Effector memory CD4-positive, alpha-beta T cell (primary cell): ENCODE measurements at places on chromosomes 3 and 15.

GRCh38 chr15:80156176-80156720, 3.4 kb downstream of the FAH start:
- DNase-seq, result no peak
- H3K36me3 ChIP-seq, result no peaks in the 10 kb centered on the region
- H3K27ac ChIP-seq, result no peak overlapping the region
- H3K4me3 ChIP-seq, result no peak overlapping the region

DNA sequence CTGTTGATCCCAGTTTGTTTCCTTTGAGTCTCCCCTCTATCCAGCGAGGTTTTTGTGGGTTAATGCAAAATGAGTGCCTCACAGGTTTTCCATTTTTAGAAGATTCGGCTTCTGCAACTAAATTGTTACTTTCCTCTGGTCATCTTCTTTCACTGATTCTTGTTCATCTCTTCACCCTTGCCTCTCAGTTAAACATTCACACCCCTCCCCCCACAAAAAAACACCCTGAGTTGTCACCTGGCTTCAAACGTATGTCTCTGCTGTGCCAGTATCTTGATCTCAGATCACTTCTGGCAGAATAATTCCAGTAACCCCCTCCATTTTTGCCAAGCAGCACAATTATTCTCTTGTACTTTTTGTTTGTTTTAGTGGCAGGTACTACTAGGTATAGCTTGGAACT, 12.3 kb upstream of the CLDN16 start:
- no peak overlapping the region for H3K4me3 ChIP-seq
- DNase-seq, result no peak

DNA sequence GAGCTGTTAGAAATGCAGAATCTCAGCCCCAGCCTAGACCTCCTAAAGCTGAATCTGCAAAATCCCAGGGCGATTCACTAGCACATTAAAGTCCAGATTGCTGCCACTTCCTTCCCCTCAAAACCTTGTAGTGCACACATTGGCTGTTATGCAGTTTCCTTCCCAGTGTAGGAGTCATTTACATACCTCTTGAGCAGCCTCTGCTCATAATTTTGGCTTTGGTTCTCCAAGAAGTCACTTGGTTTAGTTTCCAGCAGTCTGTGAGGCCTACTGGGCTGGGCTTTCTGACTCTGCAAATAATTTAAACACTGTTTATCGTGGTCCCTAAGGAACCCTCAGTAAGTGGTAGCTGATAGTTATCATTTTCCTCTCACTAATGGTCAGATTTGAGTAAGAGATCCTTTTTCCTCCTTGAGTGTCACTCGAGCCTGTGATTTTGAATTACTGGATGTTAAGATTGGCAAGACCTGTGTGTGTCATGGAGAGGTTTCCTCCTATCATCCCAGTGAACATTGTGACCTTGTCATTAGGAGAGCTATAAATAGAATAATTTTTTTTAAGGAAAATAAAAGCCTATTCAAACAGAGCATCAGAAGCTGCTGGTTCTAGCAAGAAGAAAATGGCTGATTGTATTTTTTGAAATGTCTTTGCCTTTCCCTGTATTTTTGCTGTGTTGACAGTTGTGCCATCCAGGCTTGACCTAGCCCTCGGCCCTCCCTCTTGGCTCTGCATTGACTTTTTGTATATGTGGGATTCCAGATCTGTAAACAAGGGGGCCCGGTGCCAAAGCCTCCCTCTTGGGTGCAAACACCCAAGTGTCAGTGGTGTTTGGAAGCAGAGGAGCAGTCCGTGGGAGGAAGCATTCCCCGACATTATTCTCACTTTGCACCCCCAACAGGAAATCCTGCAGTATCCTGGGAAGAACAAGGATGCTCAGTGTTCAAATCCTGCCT, 134.8 kb upstream of the ANKRD28 start:
- H3K4me3 ChIP-seq, result no peak overlapping the region
- no peaks in the 10 kb centered on the region for H3K27me3 ChIP-seq
- DNase-seq, result no peak
- no peaks in the 10 kb centered on the region for H3K4me1 ChIP-seq

- no peak overlapping the region for H3K4me3 ChIP-seq
- H3K27ac ChIP-seq, result no peak overlapping the region
- H3K4me1 ChIP-seq, result no peaks in the 10 kb centered on the region
- no peak for DNase-seq
Observed at GRCh38 chr15:89827829-89828228, 13.2 kb upstream of the ANPEP start.

DNA sequence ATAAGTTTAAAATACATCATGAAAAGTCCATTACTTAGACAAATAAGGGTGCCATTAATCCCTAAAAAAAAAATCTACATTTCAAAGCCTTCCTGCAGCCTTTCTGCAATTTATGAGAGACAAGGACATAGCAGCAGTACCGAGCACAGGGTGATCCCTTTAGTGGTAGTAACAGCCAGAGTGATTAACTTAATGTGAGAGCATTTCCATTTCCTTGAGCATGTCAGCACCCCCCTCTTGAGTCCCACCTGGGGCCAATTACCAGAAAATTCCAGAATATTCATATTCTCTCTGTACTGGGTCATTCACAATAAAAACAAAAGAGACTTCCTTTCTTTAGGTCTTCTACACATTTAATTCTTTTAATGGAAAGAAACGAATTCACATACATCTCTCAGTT, 546.9 kb upstream of the CCDC54 start:
- DNase-seq, result no peak
- H3K4me1 ChIP-seq, result no peaks in the 10 kb centered on the region
- no peak overlapping the region for H3K4me3 ChIP-seq

DNA sequence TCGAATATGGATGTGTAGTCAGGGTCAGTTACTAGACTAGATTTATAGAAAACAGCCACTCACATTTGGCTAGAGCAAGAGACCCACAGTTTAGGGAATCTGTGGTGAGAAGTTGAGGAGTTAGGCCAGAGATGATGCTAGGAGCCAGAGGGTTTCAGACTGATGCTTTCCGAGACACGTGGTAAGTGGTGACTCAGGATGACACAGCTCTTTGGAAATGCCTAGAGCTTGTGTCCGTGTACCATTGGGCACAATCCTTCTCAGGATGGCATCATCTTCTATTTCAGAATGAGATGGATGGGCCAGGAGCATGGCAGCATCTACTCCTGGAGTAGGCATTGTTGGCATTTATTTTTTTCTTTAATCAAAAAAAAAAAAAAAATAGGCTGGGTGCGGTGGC, 28.5 kb downstream of the PTPRG start:
- H3K27me3 ChIP-seq, result no peaks in the 10 kb centered on the region
- H3K4me3 ChIP-seq, result no peak overlapping the region
- DNase-seq, result no peak
- no peaks in the 10 kb centered on the region for H3K4me1 ChIP-seq

GRCh38 chr3:104437891-104438290, 928.8 kb upstream of the ALCAM start:
- H3K27ac ChIP-seq, result no peak overlapping the region
- no peak overlapping the region for H3K4me3 ChIP-seq
- no peaks in the 10 kb centered on the region for H3K4me1 ChIP-seq
- DNase-seq, result no peak
- no peaks in the 10 kb centered on the region for H3K36me3 ChIP-seq
- no peaks in the 10 kb centered on the region for H3K27me3 ChIP-seq

GRCh38 chr15:81270781-81271491, 53.0 kb downstream of the STARD5 start:
- peaks cover 8% of the 10 kb centered on the region for H3K4me1 ChIP-seq
- no peaks in the 10 kb centered on the region for H3K27me3 ChIP-seq

DNA sequence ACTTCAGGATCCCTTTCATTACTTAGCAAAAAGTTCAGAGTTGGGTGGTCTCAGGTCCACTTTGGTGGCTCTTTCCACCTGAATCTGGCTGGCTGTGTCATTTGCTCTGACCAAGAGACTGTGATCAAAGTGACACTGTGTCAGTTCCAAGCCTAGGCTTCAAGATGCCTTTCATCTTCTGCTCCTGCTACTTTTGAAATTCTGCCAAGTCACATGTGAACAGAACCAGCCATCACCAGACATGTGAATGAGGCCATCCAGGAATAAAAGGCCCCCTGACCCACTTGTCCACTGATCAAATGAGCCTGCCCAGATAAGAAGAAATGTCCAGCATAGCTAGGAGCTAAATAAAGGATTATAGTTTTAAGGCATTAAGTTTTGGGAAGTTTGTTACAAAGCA, 132.2 kb downstream of the OSBPL10 start:
- H3K36me3 ChIP-seq, result no peaks in the 10 kb centered on the region
- DNase-seq, result no peak
- no peaks in the 10 kb centered on the region for H3K4me1 ChIP-seq
- no peak overlapping the region for H3K27ac ChIP-seq

DNA sequence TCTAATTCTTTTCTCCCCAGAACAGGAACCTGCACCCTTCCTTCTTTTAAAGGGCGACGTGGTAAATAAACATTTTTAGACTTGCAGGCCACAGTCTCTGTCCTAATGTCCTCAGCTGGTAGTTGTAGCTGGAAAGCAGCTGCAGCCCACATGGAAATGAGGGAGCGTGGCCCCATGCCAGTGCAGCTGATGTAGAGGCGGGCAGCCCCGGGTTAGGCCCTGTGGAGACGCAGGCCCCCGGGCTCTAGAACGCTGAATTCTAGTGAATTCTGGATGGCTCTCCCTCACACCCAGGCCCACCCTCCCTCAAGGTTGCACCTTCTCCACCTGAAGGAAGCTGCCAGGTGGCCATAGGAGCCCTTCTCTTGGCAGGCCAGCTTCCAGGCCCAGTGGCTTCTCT, 52.3 kb downstream of the PGPEP1L start:
- no peaks in the 10 kb centered on the region for H3K27me3 ChIP-seq
- H3K4me1 ChIP-seq, result no peaks in the 10 kb centered on the region
- no peak overlapping the region for H3K27ac ChIP-seq
- no peak for DNase-seq
- H3K36me3 ChIP-seq, result peaks cover 9% of the 10 kb centered on the region
- no peak overlapping the region for H3K4me3 ChIP-seq

GRCh38 chr15:44275150-44275830, 13.2 kb upstream of the GOLM2 start:
- no peaks in the 10 kb centered on the region for H3K36me3 ChIP-seq
- DNase-seq, result no peak
- H3K4me3 ChIP-seq, result no peak overlapping the region
- no peaks in the 10 kb centered on the region for H3K4me1 ChIP-seq
- no peaks in the 10 kb centered on the region for H3K27me3 ChIP-seq

GRCh38 chr15:42275780-42276391, 2.7 kb upstream of the TMEM87A start:
- no peak for DNase-seq
- H3K36me3 ChIP-seq, result peaks cover 20% of the 10 kb centered on the region
- H3K4me3 ChIP-seq, result peak overlapping the region; percentile 24
- H3K27ac ChIP-seq, result peak overlapping the region; percentile 57

GRCh38 chr3:127002195-127003174, 19.6 kb downstream of the PLXNA1 start:
- no peak overlapping the region for H3K4me3 ChIP-seq
- DNase-seq, result no peak
- H3K4me1 ChIP-seq, result no peaks in the 10 kb centered on the region

DNA sequence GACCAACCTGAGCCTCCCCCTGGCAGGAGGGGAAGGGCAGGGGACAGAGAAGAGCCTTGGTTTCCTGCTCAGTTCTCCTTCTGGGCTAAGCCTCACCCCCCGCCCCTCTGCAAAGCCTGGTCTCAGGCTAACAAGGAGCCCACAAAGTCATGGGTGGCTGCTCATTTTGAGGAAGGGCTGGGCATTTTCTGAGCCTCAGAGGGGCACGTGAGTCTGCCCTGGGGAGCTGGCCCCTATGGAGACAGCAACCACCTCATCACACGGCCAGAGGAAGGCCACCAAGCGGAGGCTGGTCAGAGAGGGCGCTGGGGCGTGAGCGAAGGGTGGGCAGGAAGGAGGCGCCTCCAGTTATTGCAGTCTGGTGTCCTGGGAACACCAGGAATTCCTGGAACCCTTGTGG, 18.7 kb downstream of the ABTB1 start:
- H3K27ac ChIP-seq, result no peak overlapping the region
- no peak for DNase-seq
- no peaks in the 10 kb centered on the region for H3K27me3 ChIP-seq
- no peaks in the 10 kb centered on the region for H3K36me3 ChIP-seq

DNA sequence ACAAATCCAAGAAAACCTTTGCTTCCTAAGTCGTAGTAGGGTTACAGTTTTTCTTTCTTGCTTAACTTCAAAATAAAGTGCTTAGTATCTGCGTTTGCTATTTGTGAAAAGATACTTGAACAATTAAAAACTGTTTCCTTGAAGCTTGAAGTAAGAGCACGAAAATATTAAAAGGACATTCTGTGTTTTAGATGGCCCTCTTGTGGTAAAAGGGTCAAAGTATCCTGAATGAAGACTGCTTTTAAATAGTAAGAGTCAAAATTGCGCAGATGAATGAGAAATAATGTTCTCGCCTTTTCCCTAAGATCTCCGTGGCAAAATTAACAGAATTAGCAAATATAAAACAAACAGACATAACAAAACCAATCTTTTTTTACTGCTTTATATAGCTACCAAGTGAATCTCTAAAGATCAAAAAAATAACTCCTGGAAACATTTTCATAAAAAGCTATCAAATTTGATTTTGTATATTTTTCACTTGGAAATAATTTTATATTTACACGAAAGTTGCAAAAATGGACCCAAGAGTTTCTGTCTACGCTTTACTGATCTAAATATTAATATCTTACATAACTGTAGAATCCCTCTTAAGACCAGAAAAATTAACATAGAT, 175.4 kb downstream of the MBNL1 start:
- DNase-seq, result no peak
- peak overlapping the region; percentile 20 for H3K27ac ChIP-seq
- no peak overlapping the region for H3K4me3 ChIP-seq
- H3K4me1 ChIP-seq, result no peaks in the 10 kb centered on the region
- peaks cover 22% of the 10 kb centered on the region for H3K36me3 ChIP-seq
- no peaks in the 10 kb centered on the region for H3K27me3 ChIP-seq

GRCh38 chr3:122322095-122323075, 2.7 kb upstream of the CSTA start:
- H3K27me3 ChIP-seq, result no peaks in the 10 kb centered on the region
- peak; percentile 24 for DNase-seq
- peaks cover 9% of the 10 kb centered on the region for H3K4me1 ChIP-seq

DNA sequence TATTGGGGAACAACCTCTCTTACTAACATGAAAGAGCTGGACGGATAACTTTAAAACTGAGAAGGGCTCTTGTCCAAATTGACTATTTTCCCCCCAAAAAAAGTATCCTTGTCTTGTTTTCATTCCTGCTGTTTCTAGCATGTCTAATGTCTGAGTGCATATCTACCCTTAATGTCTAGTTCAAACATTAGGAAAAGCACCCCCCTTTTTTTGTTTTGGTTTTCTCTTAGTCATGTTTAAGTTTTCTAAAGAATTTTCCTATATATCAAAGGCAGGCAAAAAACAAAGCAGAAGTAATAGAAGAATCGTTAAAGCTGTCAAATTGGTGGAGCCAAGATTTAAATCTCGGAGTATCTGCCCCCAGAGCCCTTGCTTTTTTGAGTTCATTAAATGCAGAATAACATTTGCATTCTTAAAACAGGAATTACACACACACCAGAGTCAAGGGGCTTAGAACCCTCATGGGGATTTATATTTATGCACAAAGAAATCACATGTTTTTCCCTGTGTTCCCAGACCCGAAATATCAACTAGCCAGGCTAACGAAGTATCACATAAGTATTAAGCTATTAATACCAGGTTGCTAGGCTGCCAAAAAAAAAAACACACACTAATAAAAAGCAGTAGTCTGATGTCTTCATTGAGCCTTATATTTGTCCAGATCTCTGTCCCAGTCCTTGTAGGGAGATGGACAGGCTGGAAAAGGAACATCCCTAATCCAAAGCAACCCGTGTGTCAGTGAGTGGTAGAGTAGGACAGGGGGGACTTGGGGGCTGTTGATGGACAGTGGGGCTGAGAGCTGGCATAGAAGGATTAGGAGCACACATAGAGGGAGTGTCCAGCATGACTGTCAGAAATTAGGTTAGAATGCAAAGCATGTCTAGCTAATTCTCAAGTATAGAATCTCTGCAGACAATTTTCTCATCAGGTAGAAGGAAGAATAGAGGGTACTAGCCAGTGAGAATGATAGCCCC, 103.6 kb upstream of the BFSP2 start:
- H3K4me3 ChIP-seq, result no peak overlapping the region
- DNase-seq, result no peak
- H3K4me1 ChIP-seq, result no peaks in the 10 kb centered on the region
- no peak overlapping the region for H3K27ac ChIP-seq
